NCI-H1092 treated with DMSO at 0.1 percent for 48 hours (cell line): ENCODE measurements at places on chromosomes 2 and 18.
A peak's percentile ranks its signal among the peaks of the same experiment; 100 is the strongest.

- no peak for DNase-seq
Measured at GRCh38 chr2:7740114-7740513, 822.9 kb downstream of the RNF144A start.

DNA sequence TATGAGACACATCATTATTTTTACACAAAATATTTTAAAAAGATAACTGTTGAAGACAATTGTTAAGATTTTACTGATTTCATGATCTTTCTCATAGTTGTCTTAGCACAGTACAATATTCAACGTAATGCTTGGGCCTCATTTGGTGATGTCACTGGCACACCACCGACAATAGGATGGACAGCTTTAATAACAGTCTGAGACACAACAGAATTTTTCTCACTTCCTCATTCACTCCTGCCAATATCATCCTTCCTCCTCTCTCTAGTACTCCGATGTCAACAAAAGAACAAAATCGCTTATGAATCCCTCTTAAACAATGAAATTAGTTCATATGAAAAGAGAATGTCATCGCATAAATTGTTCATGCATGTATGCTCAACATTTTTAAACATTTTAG is 461.9 kb upstream of the CDH7 start:
- DNase-seq: no peak

GRCh38 chr18:27447451-27447881 is 262.4 kb upstream of the CHST9 start:
- DNase-seq: peak; percentile 62

GRCh38 chr2:10788855-10789254 is 23.7 kb downstream of the PDIA6 start:
- no peak for DNase-seq

DNA sequence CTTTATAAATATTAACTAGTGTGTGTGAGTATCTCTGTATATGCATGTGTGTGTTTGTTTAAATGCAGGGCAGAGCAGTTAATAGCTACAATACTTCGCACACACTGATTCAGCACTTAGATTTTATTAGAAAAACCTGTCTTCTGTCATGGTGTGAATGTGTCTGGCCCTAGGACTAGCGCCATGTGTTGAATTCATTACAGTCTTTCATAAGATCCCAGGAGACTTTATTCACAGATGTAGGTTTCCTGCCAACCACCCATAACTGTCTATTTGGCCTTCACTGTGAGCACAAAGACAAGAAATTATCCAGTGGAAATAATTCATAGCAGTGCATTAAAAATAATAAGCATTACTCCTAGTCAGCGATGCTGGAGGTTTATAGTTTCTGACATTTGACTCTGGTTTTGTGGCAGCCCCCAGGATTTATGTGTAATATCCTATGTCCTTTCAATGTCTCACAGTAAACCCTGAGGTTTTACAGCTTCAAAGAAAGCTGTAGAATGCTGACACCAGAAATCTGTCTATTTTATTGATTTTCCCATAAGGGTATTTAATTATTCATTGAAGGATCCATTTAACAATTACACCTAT is 93.9 kb downstream of the ZNF804A start:
- DNase-seq: peak; percentile 82

DNA sequence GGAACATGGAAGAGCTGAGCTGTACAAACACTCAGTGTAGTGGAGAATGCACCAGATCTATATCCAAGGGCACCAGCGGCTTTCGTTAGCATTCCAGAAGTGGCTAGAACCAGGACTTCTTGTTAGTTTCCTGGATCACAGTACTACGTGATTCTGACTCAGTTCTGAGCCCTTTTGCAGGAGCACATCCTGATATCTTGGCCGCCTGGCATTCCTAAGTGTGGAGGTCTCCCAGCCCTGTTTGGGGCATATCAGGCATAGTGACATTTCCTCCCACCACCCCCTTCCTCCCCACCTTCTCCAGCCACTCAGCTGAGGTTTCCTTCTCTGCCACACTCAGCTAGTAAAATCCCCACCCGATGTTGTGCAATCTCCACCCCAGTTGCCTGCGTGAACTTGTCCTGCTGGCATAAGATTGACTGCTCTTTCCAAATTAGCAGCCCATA is 63.4 kb downstream of the BMP10 start:
- DNase-seq: no peak

DNA sequence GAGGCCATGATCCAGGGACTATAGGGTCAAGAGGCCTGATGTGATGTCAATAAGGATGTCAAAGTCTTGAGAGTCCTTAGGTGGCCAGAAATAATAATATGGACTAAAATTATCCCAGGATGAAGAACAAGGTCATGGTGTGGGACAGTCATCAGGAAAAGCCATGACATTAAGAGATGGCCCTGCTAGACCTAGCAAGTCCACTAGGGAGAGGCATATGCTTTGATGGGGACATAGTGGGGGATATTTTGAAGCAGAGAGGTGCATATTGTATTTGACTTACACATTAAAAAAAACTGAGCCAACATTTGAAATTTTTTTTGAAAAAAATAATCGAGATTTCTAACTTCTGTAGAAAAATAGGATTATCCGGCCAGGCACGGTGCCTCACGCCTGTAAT is 53.3 kb upstream of the CXCR4 start:
- no peak for DNase-seq

DNA sequence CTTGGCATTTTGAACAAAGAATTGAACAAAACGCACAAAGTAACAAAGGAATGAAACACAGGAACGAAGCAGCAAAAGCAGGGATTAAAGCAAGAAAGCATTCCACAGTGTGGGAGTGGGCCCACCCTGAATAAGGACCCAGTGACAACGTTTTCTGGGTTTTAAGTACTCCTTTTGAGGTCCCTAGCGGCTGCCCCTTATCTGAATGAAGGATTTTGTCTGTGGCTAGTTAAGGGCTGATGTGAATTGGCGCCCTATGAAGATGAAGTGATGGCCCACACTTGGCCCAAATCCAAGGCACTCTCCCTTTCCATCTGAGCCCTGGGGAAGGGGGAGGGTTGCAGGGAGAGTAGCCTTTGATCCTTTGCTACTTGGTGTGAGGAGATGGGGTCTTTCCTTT is 7.8 kb upstream of the CCDC141 start:
- no peak for DNase-seq

- no peak for DNase-seq
Measured at GRCh38 chr2:211367293-211367692, 810.9 kb downstream of the CPS1 start.

- no peak for DNase-seq
Measured at GRCh38 chr18:76462326-76462694, 32.7 kb downstream of the ZNF516 start.

- no peak for DNase-seq
Measured at GRCh38 chr18:46867367-46868143, 49.8 kb downstream of the PIAS2 start.

GRCh38 chr2:71494523-71495155 is 41.3 kb downstream of the DYSF start:
- DNase-seq: no peak

GRCh38 chr18:13278062-13278630 is 59.6 kb downstream of the LDLRAD4 start:
- no peak for DNase-seq

- no peak for DNase-seq
Measured at GRCh38 chr2:56147907-56148306, 35.9 kb upstream of the CCDC85A start.

DNA sequence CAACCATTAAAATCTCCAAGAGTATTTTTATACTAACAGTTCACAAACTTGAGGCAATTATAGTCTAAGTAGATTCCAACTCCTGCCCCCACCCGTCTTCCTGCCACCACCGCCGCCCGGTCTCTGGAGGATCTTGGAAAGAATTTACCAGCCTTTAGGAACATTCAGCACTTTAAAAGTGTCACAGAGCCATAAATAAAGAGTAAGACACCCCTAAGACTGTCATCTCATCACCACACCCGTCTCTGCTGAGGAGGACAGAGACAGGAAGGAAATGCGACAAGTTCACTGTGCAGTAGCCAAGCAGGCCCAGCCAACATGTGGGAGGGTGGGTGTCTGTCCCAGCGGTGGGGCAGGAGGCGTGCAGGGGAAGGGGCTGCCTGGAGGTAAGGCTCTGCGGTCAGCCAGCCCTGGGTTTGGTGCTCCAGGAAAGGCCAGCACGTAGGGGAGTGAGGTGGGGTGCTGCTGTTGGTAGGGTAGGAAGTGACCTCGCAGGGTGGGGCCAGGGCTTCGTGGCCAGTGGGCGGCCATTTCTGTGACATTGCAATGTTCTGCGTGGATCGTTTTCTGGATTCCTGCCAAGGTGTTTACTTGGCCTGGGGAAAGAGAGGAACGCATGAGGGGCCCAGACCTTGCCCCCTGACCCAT is 111.6 kb downstream of the FAM210A start:
- no peak for DNase-seq

DNA sequence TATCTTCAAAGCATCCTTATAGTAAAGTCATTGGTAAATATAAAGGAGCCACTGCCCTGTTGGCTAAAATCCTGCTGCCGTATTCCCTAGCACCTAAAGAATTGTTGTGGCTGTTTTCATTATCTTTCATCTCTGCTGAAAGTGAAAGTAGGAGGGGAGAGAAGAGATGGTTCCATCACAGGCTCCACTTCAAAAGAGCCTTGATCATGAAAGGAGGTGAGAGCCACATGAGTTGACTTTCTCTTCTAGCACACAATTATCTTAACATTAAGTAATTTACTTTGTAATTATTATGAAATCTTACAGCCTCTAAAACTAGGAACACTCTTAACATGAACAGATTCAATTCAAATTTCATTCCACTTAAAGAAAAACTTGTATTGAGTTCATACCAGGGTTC is 1050.9 kb upstream of the LRRTM1 start:
- DNase-seq: no peak

DNA sequence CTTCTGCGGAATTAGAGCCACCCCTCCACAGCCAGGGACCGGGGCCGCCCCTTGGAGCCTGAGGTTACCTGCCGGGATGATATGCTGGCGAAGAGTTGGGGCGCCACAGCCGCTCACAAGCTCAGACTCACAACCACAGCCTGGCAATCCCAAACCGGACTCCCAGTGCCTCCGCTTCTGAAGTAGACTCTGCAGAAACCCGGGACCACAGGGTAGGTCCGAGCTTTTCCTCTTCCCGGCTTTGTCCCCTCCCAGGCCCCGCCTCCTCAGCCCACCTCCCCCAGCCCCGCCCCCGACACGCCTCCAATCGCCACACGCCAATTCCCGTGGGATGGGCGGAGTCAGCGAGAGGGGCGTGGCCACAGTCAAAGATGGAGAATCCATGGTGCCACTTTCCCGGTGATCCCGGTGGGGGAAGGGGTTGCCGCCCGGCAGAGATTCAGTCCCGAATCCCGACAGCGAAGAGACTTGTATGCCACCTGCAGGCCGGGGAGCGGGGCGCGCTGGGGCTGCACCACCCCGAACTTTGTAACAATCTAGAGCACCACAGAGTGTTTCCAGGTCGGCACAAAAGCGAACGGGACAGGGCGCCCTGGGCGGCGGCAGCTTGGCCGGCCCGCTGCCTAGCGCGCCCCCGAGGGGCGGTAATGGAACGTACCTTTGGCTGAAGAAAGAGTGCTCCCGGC is at the start of gene IDH1:
TSS of gene IDH1 (minus strand) at position 201 of the 686 bp plus-strand sequence. CDS start 3,520 bp downstream, outside the sequence.
- peak; percentile 88 for DNase-seq

GRCh38 chr2:8679827-8680731 is 1.8 kb upstream of the ID2 start:
- peak; percentile 73 for DNase-seq

DNA sequence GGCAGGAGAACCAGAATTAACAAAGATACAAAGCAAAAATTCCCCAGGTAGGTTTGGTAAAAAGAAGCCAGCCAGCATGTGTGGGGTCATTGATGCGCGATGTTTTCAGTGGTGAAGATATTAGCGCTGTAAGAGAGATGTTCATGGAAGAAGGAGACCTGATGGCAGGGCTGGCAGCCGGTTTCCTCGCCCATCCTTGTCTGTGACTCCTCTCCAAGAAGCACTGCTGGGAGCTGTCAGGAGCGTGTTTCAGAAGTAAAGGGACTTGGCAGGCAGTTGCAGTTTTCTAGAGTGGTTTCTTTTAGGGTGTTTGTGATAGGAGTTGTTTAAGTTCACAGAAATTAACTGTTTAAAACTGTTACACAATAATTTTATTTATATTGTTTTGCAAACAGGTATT is 24.6 kb downstream of the TAF1B start:
- DNase-seq: no peak

DNA sequence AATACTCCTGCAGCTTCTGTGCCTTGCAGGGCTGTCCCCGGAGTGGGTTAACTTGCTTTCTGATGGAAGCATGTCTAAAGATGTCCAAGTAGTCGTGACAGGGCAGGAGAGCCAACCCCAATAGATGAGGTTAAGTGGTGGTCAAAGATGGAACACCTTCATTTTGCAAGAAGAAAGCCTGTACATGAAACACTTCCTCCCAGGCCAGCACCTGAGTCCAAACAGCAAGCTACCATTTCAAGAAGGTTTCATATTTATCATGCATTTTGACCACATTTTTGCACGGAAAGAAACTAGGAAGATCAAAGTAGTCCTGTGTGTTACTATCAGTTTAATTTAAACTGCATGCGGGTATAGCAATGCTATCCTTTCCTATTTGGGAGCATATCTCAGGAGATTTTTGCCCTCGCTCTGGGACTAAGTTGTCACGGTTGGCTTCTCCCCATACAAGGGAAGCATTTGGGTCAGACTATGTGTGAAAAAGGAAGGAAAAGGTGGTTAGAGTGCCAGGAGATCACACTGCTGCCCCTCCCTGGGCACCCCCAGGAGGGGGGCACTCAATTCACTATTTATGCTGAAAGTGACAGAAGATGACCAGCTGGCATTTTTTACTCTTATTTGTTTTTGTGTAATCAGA is 187.6 kb downstream of the ZNF521 start:
- no peak for DNase-seq

DNA sequence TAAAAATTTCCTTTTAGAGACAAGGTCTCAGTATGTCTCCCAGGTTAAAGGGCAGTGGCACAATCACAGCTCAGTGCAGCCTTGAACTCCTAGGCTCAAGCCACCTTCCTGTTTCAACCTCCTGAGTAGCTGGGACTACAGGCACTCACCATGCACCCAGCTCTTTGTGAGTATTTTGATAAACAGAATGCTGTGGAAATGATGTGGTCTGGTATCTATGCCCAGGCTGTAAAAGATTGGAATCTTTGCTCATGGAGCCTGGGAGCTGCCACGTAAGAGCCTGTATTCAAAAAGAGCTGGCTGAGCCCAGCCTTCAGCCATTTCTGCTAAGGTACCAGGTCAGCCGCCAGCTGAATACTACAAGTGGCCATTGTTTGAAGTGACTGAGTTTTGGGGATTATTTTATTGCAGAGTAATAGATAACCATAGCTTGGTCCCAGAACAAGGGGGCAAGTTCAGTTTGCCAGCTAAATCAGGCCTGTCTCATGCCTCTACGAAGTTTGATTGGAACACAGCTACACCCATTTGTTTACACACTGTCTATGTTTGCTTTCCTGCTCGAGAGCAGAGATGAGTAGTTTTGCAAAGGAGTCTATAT is 21.3 kb upstream of the ARL5A start:
- peak; percentile 42 for DNase-seq
